ENCODE measurements at places on chromosomes 2 and 18.

- no peak for DNase-seq
These were observed 331.8 kb downstream of the ALK start for GRCh38 chr2:29589440-29590103.

GRCh38 chr2:38203446-38203810 is 127.5 kb upstream of the CYP1B1 start:
- DNase-seq: no peak

DNA sequence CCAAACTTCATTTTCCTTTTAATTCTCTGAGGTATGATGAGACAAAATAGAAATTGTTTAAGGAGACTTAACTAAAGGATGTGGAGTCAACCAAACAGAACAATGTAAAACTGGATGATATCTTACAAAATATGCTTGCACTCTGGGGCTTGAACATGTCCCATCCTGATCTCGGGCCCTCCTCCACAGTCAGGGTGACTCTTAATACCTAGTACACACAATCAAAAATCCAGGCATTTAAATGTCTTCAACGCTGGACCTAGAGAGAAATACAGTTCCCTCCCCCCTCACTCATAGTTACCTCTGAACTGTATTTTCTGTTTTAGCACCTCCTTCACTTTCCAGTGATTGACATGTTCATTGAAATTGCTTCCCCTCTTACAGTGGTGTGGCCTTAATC is 36.9 kb upstream of the SERPINB2 start:
- no peak for DNase-seq

GRCh38 chr2:68726608-68727367 is 7.8 kb upstream of the ARHGAP25 start:
- DNase-seq: peak; percentile 33

- no peak for DNase-seq
These were observed 46.3 kb downstream of the PSD4 start for GRCh38 chr2:113219889-113220641.

- DNase-seq: no peak
These were observed 49.7 kb upstream of the AGAP1 start for GRCh38 chr2:235444101-235444597.

- no peak for DNase-seq
These were observed 221.3 kb upstream of the CTAGE1 start for GRCh38 chr18:22639026-22639463.

DNA sequence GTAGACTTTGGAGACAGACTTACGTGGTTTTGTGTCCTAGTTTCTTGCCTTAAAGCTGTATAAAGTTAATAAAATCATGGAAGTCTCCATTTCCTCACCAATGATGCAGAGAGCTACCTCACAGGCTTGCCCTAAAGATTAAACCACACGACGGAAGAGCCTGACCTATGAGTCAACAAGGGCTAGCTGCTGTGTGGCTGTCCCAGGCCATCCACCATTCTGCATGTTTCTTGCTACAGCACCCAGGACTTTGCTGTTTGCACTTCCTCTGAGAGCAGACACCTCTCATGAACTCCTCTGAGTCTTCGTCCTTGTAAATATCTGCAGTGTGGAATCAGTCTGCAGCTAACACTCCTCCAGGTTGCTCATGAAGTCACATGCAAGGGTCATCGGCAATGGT is 160.0 kb upstream of the TRIB2 start:
- no peak for DNase-seq

GRCh38 chr2:40316620-40317019 is 135.3 kb downstream of the SLC8A1 start:
- DNase-seq: no peak

GRCh38 chr2:226420646-226421045 is 379.0 kb downstream of the IRS1 start:
- no peak for DNase-seq

DNA sequence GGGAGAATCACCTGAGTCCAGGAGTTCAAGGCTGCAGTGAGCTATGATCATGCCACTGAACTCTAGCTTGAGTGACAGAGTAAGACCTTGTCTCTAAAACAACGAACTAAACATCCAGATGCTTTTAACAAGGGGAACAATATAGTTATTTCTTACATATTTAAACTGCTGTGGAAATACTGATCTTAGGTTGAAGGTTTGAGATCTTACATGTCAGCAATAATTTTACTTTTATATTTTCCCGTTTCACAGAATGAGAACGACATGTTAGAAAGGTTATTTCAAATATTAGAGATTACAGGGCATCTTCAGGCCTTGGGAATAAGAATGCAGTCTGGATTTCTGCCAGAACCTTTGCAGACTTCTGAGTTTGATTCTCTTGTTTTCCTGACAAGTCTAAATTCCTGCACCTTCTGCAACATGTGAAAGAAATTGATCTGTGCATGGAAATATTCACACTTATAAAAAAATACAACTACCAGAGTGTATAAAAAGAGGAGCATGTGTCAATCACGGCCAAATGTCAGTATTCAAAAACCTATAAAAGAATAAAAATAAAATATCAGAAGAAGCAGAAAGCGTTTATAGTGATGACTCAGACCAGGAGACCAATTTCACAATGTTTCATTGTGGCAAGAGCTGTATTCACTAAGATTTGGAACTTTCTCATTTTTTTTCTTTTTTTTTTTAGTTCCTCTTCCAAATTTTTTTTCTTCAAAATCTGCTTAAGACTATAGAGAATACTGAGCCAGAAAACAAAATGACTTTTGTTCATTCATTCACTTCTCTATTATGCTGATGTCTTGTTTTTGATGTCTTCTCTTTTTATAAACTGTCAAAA is 29.6 kb downstream of the COLEC12 start:
- DNase-seq: no peak

DNA sequence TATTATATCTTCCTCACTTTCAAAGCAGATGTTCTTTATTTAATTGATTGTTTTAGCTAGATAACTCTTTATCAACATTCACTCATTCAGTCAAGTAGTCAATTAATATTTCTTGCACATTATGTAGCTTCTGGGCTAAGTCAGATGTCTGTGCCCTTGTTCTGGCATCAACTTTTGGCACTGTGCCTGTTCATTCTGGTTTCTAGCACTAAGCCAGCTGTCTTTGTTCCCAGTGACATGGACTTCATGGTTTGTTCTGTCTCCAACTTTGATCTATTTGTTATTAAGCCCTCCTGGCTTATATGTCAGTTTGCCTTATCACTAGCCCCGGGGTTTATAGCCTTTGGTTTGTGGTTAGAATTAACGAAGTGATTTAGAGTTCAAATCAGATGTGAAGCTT is 247.9 kb upstream of the SYT4 start:
- DNase-seq: no peak

DNA sequence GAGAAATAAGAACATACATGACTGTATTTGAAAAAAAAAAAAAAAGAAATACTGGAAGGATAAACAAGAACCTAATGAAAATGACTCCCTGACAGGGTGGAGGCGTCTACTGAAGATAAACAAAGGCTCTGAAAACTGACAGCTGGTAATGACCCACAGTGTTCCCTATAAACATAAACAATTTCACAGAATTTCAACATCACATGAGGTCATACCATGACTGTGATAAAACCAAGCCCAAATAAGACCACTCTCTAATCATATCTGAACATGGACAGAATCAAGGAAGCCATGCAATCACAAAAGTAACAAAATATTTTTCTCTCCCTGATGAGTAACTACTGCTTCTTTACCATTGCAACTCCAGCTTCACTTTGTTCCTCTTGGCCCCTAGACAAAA is 159.3 kb downstream of the FAM124B start:
- DNase-seq: no peak

DNA sequence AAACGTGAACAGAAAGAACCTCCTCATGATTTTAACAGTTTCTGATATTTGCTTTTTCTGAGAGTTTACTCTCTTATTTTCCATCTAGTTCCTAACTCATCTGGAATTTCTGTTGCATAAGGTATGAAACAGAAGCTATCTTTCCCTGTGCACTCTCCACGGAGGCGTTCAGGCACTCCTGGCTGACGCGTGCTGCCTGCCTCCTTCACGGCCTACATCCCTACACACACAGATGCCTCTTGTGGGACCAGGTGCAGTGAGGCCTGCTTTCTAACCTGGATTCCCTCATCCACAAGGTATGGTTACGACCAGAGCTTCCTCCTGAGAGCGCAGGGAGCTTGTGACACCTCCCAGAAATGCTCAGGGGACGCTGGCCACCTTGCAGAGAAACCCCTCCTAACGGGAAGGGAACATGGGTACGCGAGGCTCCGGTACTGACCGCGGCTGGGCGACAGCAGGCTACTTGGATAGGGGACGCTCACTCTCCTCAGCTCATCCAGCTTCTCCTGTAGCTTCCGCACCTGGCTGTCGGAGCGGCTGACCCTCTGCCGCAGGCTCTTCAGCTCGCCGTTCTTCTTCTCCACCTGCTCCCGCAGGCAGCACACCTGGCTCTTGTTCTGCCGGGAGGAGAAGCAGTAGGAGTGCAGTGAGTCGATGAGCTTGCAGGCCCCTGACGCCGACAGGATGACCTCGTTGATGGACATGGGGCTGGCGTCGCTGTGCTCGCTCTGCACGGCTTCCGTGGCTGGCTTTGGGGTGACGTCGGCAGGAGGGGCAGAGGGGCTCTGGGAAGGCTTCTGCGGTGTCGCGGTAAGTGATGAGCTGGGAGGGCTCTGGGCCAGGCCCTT is 4.3 kb downstream of the THAP4 start:
- no peak for DNase-seq

DNA sequence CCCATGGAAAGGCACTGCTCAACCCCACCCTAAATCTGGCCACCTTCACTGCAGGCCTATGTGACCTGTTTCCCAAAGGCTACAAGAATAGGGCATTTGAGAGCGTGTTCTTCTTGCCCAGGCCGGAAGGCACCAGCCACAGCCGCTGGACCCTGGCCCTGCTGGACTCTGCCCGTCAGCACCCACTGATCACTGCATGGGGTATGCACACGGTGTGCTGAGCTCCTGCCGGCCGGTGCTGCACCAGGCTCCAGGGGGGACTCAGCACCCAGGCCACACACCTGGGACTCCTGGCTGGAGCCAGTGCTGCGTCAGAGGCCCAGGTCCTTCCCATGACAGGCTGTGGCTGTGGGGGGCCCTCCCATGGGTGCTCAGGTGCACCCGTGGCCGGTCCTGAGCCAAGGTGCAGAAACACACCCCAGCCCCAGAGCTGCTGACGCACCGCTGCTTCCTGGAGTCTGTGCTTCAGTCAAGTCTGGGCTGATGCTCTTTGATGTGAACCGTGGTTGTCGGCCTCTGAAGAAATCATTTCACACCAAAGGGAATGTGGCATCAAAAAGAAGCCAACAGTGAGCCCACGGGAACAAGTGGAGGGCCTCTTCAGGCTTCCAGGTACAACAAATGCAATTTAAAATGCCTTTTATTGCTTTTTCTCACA is 6.5 kb downstream of the KCNG2 start:
- DNase-seq: no peak

GRCh38 chr2:2845267-2845666 is 514.2 kb upstream of the MYT1L start:
- DNase-seq: no peak

- no peak for DNase-seq
These were observed 57.6 kb downstream of the ITGB6 start for GRCh38 chr2:160142472-160142871.

DNA sequence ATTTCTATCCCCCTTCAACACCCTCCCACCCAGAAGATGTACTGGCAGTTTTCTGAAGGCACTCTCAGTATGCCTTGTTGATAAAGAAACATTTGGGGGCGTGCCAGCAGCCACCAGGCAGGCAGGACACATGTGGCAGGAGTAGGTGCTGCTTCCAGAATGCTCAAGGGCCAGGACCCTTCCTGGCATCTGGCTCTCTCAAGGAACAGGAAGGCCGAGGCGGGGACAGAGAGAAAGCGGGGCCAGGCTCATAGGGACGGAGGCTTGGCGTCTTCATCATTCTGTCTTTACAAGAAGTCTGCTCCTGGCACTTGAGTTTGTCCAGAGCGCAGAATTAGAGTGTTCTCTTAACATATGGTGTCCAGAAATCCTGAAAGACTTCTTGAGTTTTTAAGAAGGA is 121.6 kb downstream of the FAM210A start:
- DNase-seq: no peak

DNA sequence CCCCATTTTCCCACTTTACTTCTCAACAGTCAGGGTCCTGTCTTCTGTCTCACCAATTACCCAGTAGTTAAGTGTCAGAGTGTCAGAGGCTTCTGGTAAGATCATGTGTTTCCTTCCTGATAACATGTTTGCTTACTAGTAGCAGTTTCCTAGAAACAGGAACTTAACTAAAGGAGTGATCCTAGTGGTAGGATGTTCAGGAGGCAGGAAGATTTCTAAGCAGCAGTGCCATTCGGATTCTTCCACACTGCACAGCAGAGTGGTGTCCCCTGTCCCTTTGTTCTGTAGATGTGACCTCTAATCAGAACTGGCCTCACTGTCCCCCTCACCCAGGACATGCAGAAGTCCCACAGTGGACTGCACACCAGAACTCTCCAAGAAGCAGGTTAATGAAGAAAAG is 221.8 kb upstream of the OSR1 start:
- DNase-seq: no peak

DNA sequence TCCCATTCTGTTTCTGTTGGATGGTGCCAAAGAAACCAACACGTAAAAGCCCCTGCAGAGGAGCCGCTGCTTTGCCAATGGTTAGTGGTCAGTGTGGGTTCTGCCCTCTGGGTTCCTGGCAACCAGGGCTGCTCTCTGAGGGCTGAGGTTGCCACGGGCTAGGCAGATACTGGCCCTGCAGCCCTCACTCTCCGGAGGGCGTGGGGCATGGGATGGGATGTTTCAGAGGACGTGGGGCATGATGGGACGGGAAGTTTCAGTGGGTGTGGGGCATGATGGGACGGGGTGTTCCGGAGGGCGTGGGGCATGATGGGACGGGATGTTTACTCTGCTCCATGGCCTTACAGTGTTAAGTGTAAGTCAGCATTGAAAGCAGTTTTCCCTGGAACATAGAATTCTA is 34.2 kb downstream of the ADI1 start:
- DNase-seq: no peak

- DNase-seq: no peak
These were observed 468 bp downstream of the UXS1 start for GRCh38 chr2:106193690-106193976.
